ENCODE measurements at places on chromosomes 12 and 14.

DNA sequence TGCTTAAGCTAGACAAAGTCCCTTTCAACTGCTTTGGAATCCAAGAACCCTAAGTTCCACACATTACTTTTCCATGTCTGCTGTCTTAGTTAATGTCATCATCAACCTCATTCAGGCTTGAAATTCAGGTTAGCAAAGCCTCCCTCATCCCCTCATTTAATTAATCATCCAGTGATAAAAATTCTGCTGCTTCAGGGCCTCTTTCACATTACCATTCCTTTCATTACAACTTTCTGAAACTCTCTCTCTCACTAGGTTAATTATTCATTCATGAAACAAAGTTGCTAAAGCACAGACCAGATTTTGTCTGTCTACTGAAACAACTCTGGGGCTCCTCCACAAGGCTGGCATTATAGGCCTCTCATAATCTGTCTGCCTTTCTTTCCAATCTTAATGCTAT is 9.4 kb upstream of the VTI1B start:
- no peaks in the 10 kb centered on the region for H3K4me1 ChIP-seq
- no peak overlapping the region for H3K4me3 ChIP-seq
- H3K36me3 ChIP-seq = peaks cover 14% of the 10 kb centered on the region
- no peaks in the 10 kb centered on the region for H3K27me3 ChIP-seq

DNA sequence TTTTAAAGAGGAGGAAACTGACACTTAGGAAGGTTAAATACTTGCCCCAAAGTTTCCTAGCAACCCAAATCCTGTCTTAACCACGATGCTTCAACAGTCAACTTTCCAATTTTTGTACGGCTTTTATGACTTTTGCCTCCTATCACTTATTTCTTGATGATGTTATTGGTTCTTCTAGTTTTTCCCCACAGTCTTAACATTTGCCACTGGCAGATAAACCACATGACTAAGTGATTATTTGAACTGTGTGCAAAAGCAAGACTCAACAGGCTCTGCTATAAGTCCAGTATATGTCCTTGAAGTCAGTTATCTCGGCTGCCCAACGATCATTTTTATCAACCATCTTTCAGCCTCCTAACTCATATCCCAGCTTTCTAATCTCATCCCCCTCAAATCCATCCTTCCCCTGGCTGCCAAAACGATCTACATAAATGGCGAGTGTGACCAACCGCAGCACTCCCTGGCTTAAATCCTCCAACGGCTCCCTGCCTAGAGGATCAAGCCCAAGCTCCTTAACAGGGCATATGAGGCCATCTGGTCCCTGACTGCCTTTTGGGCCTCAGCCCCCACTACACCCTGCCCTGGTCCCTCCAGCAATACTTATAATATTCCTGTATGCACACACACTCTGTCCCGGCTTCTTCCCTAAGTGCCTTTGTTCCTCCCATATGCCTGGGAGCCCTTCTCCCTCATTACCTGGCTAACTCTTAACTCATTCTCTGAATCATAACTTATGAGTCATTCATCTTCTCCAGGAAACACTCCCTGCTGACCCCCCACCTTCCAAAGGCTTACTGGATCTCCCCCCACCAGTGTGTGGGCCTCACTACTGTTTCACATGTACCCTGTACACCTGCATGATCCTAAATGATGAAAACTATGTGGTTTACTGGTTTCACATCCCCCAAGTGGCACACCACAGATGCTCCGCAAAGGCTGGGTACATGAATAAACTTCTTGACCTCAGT is 8.8 kb downstream of the VPS37B start:
- H3K36me3 ChIP-seq = no peaks in the 10 kb centered on the region
- H3K4me1 ChIP-seq = no peaks in the 10 kb centered on the region
- peak overlapping the region; percentile 89 for H3K27ac ChIP-seq

DNA sequence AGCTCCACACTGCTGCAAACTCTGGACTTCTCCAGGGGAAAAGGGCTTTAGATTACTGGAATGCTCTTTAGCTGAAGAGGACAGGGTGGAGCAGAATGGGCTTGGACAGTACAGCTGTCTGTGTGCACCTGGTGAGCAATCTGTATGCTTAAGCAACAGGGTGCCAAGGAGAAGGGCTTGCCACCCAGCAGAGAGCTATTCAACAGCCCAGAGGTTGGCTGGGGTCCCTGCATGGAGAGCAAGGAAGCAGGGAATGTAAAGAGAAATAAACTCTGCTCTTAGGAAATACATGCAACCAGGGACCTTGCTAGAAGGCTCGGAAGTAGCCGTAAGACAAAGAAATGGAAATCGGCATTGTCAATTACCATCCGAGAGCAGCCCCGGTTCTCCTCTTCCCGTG is 53.0 kb upstream of the CORO1C start:
- peaks cover 86% of the 10 kb centered on the region for H3K4me1 ChIP-seq
- no peak for DNase-seq
- H3K27me3 ChIP-seq = no peaks in the 10 kb centered on the region
- peaks cover 26% of the 10 kb centered on the region for H3K36me3 ChIP-seq
- H3K4me3 ChIP-seq = no peak overlapping the region

GRCh38 chr12:98317939-98318899 is 197.2 kb upstream of the TMPO start:
- no peaks in the 10 kb centered on the region for H3K36me3 ChIP-seq
- H3K27me3 ChIP-seq = no peaks in the 10 kb centered on the region
- no peak overlapping the region for H3K4me3 ChIP-seq

DNA sequence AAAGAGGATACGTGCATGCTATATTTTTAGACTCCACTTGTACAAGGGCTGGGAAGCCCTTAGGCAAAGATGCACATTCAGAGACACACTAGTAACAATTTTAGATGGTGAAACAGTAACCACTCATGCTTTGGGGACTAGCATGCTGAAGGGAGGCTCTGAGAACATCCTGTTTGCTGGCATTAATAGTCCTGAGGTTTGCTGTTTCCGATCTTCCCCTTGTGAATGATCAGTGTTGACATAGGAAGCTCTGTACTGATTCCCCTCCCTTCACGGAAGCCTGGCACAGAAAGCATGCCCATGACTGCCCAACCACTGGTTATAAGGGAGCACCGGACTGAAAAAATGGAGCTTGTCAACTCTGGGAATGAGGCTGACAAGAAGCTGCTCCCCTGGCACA is 164.6 kb downstream of the GCH1 start:
- DNase-seq = peak; percentile 52
- H3K27ac ChIP-seq = peak overlapping the region; percentile 6
- H3K27me3 ChIP-seq = no peaks in the 10 kb centered on the region
- H3K36me3 ChIP-seq = peaks cover 19% of the 10 kb centered on the region

GRCh38 chr12:32089586-32089985 is 17.1 kb upstream of the BICD1 start:
- no peaks in the 10 kb centered on the region for H3K36me3 ChIP-seq
- no peak for DNase-seq
- no peak overlapping the region for H3K27ac ChIP-seq
- no peak overlapping the region for H3K4me3 ChIP-seq

DNA sequence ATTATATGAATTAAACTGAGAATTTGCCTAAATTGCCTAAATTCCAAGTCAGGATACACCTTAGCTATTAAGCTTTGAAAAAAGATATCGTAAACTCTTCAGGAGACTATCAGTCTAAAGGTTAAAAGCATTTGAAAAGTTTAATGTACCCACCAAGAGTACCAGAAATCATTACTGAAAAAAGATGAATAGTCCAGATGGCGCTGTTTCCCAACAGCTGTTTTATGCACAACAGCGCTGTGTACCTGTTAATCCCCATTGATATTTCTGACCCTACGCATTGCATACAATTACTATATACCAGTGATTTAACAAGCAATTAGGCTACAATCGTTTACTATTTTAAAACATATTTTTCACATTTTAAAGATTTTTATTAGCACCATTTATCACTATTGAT is 185.0 kb downstream of the PLCZ1 start:
- no peak for DNase-seq
- H3K27me3 ChIP-seq = no peaks in the 10 kb centered on the region
- H3K4me1 ChIP-seq = no peaks in the 10 kb centered on the region
- H3K27ac ChIP-seq = no peak overlapping the region
- H3K36me3 ChIP-seq = no peaks in the 10 kb centered on the region
- H3K4me3 ChIP-seq = no peak overlapping the region

GRCh38 chr14:103688906-103689902 is 26.0 kb downstream of the XRCC3 start:
- no peaks in the 10 kb centered on the region for H3K27me3 ChIP-seq
- no peak overlapping the region for H3K27ac ChIP-seq
- H3K36me3 ChIP-seq = peaks cover 52% of the 10 kb centered on the region
- peaks cover 23% of the 10 kb centered on the region for H3K4me1 ChIP-seq
- no peak for DNase-seq

DNA sequence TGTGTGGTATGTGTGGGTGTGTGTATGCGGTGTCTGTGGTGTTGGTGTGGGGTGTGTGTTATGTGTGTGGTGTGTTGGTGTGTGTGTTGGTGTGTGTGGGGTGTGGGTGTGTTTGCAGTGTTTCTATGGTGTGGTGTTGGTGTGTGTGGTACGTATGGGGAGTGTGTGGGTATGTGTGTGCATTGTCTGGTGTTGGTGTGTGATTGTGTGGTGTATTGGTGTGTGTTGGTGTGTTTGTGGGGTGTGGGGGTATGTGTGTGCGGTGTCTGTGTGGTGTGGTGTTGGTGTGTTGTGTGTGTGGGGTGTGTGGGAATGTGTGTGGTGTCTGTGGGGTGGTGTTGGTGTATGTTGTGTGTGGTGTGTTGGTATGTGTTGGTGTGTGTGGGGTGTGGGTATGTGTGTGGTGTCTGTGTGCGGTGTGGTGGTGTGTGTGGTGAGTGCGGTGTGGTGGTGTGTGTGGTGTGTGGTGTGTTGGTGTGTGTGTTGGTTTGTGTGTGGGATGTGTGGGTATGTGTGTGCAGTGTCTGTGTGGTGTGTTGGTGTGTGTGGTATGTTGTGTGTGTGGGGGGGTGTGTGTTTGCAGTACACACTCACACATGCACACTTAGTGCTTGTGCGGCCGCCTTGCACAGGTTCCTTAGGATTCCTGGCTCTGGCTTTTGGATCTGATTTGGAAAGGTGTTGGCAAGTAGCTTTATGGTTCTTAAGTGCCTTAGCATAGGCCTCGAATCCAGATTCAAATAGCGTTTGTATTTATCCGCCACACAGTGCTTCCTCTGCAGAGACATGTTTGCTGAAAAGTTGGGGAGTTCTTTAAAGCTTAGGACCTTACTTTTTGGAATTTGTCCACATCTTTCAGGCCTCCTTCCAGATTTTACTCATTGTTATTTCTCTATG is 16.4 kb downstream of the MLXIP start:
- H3K4me1 ChIP-seq = peaks cover 94% of the 10 kb centered on the region
- no peak overlapping the region for H3K27ac ChIP-seq
- H3K36me3 ChIP-seq = no peaks in the 10 kb centered on the region

- H3K27me3 ChIP-seq = no peaks in the 10 kb centered on the region
- no peak overlapping the region for H3K27ac ChIP-seq
- no peaks in the 10 kb centered on the region for H3K36me3 ChIP-seq
- H3K4me3 ChIP-seq = no peak overlapping the region
- DNase-seq = no peak
- no peaks in the 10 kb centered on the region for H3K4me1 ChIP-seq
Measured at GRCh38 chr12:131536766-131537165, 174.1 kb upstream of the SFSWAP start.

DNA sequence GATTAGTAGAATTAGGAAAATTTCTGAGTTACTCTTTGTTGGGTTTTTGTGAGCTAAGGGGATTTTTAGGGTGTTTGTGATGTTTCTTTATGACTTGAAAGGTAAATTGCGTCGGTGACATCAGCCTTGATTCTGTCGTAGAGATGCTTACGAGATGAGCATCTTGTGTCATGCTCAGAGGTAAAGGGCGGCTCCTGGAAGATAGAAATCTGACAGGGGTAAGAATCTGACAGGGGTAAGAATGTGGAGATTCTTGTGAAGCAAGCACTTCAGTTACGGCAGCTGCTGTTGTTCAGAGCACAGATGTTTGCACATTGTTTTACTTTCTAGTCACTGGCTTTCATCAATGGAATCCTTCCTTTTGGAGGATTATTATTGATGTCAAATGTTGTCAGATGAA is 22.5 kb downstream of the EML1 start:
- H3K27ac ChIP-seq = no peak overlapping the region
- no peak overlapping the region for H3K4me3 ChIP-seq

DNA sequence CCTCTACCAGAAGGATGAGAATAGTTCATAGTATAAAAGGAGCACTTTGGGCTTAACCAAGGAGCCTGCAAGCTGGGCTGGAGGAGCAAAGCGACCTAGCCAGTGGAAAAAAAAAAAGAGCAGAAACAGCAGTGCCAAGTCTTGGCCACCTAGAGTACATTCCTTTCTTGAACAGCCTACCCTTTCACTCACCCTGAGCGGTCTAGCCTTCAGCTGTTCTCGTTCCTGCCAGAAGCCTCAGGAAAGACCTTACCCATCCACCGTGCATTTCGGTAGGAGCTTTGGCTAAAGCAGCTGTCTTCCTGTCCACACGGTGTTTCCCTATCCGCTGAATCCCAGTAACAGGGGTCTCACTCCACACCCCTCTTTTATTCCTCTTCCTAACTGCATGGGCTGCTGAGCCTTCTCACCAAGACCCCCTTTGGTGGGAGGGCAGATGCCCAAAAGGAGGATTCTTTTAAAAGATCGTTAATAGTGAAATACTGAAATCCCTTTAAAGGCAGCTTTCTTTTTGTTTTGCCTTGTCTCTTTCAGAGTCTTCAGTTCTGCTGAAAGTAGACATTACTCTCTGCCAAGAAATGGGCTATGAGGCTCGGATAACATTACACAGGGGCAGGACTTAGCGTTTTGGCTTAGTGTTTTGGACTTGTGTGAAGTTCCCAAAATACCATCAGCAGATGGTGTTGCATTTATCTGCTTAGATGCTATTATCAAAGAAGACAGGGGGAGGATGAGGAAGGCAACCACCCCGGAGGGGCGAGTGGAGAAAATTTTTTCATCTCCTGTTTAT is 88.5 kb upstream of the METAP2 start:
- H3K27ac ChIP-seq = peak overlapping the region; percentile 76
- no peaks in the 10 kb centered on the region for H3K27me3 ChIP-seq
- H3K4me1 ChIP-seq = peaks cover 26% of the 10 kb centered on the region
- no peak for DNase-seq
- peak overlapping the region; percentile 35 for H3K4me3 ChIP-seq

- no peaks in the 10 kb centered on the region for H3K27me3 ChIP-seq
- H3K4me3 ChIP-seq = no peak overlapping the region
- peak overlapping the region; percentile 26 for H3K27ac ChIP-seq
- no peak for DNase-seq
- H3K36me3 ChIP-seq = no peaks in the 10 kb centered on the region
Measured at GRCh38 chr12:9736936-9737705, 4.2 kb upstream of the CLECL1 start.

- H3K4me1 ChIP-seq = no peaks in the 10 kb centered on the region
- H3K4me3 ChIP-seq = no peak overlapping the region
- H3K36me3 ChIP-seq = no peaks in the 10 kb centered on the region
- no peak overlapping the region for H3K27ac ChIP-seq
Measured at GRCh38 chr14:63478010-63478409, 65.2 kb downstream of the PPP2R5E start.

DNA sequence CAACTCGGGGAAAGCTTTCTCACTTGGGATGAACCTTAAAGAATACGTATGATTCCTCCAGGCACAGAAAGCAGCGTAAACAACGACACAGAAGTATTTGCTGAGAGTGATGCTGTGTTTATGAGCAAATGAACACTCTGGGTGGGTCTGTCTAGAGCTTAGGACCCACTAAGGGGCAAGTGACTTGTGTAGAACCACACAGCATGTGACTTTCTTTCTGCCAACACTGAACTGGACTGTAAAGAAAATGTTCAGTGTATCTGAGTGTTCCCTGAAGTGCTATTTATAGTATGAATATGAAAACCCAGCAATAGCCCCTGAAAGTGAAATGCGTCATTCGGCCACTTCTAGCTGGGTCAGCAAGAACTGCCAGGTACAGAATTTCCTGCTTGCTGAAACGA is 78.5 kb downstream of the ST8SIA1 start:
- no peaks in the 10 kb centered on the region for H3K4me1 ChIP-seq
- no peak overlapping the region for H3K4me3 ChIP-seq
- H3K27ac ChIP-seq = no peak overlapping the region
- H3K27me3 ChIP-seq = no peaks in the 10 kb centered on the region
- H3K36me3 ChIP-seq = no peaks in the 10 kb centered on the region

All from right atrium auricular region (tissue), 2 donors.